ENCODE measurements at places on chromosomes 4 and X.

DNA sequence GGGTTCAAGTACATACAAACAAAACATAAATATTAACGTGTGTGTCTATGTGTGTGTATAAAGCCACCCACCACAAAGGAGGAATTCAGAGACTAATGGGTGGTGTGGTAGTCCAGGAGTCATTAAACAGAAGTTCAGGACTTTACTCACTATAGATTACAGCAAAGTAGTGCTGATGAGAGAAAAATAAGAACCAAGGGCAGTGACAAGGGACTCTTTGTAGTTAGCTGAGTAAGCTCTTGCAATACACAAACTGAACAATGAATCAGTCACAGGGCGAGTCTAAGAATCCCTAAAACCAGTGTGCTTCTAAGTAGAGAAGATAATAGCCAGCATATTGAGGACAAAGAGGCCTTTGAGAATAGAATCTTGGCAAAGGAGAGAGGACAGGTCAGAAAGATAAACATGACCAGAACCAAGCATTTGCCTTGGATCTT lies 232.4 kb downstream of the PPP3CA start:
- DNase-seq = no peak

- no peak for DNase-seq
Observed at GRCh38 chrX:15434205-15434604, 50.0 kb upstream of the VEGFD start.

DNA sequence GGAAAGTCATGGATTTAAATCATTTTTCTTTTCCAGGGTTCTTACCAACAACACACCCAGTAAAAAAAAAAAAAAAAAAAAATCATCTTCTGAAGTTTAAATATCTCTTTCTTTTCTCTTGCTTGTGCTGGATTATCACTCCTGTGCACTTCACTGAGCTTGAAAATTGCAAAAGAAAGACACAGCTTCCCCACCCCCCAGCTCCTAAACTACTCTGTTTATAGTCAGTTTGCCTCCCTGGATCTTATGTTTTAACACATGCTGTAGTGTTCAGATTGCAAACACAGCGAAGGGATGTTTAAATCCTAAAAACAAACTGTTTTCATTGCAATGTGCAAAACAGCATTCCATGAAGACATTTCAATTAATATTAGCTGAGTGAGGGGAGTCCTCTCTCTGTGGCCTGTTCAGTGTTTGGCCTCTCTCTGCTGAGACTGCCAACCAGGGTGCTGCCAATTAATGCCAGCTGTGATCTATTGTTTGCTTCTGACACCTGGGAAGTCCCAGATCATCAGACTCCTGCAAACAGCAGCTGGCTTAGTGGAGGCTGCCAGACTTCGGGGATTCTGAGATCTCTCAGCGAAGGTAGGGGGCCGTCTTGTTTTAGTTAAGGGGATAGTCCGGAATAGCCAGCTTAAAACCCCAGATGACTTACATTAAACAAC lies 171.1 kb upstream of the PITX2 start:
- no peak for DNase-seq

DNA sequence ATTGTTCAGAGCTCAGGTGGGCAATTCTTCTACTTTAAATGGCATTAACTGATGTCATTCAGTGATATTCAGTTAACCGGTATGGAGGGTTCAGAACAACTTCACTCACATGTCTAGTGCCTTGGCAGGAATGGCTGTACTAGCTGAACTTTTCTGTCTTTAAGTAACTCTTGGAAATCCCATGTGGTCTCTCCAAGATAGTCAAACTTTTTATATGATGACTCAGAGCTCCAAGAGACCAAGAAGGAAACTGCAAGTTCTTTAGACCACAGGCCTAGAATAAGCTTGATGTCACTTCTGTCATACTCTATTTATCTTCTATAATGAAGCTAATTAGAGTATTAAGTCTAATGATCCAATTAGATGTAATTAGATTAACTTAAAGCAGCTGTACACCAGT lies 24.9 kb downstream of the LHFPL1 start:
- no peak for DNase-seq

- no peak for DNase-seq
Observed at GRCh38 chr4:139389102-139389501, 64.8 kb upstream of the RAB33B start.

DNA sequence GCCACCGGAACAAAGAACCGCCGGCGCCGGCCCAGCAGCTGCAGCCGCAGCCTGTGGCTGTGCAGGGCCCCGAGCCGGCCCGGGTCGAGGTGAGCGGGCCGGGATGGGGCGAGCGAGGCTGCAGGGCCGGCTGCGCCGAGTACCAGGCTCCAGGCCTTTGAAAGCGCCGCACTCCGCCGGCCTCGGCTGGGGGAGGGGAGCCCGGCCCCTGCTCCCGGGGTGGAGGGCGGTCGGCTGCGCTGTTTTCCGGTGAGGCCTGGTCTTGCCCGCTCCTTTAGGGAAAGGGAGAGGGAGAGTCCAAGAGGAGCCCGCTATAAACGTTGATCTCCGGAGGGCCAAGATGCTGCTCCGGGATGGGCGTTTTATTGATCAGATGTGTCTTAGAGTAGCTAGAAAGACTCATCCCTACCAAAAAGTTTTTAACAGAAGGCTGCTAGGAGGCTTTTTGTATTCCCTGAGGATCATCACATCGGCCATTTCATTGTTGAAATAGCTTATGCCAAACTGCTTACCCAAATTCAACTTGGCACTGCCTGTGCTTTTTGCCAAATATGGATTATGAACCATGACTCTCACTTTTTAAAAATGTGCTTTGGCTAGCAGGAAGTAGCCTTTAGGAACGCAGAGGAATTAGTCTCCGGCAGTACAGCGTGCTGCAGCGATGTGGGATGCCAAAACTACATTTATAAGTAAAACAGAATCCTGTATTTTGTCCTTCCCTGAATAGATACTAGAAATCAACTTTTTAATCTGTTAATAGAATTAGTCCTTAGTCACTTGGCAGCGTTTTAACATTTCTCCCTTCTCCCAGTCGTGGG lies 760 bp downstream of the TMEM165 start:
- DNase-seq = peak; percentile 9

- DNase-seq = no peak
Observed at GRCh38 chrX:125895518-125895917, 270.6 kb downstream of the DCAF12L2 start.

DNA sequence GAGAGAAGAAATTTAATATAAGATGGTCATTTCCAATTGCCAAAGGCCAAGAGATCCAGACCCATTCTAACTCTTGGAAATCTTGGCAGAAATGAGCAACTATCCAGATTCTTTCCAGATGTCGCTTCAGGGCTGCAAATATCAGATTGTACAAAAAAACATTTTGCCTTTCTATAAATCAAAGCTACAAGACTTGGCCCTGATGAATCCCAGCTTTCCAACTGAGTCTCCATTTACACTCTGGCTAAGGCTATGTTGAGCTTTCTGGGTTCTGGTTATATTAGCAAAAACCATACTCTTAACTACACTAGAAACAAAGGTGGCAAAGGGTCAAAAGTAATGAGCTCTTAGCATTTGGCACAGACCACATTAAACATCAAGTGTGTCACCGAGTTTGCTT lies 345.8 kb downstream of the OPHN1 start:
- DNase-seq = no peak

- no peak for DNase-seq
Observed at GRCh38 chr4:25865586-25865985, 2.8 kb upstream of the SEL1L3 start.

DNA sequence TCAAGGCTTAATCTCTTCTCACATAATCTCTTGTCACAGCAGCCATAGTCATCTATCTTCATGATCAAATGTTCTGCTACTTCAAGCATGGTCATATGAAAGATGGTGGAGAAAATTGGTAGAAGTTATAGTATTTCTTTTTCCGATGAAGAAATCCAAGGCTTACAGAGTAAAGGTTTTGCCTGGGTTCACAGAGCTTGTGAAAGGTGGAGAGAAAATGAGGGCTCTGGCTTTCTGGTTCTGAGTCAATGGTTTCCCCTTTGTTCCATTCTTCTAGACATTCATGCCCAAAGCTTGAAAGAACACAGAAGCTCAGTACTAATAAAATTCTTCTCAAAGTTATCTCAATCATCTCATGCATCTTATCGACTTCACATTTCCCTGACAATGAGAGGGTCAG lies 36.1 kb downstream of the CLNK start:
- DNase-seq = no peak

GRCh38 chrX:147476008-147476407 lies 435.7 kb upstream of the FMR1 start:
- DNase-seq = no peak

DNA sequence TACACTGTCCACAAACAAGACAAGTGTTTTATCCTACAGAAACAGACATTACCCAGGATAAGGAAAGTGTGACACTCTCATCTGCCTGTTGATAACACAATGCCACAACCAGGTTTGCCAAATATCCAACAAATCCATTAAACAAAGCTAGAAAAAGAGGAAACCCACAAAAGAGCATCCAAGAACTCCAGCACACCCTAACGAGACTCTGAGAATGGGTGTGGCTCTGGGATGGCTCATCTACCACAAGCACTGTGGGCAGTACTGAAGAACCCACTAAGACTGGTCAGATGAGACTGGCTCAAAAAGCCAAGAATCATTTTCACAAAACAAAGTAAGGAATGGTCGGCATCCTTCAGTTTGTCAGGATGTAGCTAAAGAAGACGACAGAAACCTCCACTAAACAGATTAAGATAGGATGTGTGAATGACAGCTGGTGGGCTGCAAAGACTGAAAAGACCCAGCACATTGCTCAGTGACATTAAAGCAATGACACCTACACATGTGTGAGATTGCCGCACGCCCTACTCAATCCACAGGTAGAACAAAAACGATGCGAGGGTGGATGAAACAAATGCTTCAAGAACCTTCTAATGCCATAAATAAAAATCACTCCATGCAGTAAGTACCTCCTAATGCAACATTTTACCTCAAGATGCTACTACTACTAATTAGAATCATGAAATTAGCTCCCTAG lies 14.7 kb downstream of the ATP8A1 start:
- DNase-seq = no peak

DNA sequence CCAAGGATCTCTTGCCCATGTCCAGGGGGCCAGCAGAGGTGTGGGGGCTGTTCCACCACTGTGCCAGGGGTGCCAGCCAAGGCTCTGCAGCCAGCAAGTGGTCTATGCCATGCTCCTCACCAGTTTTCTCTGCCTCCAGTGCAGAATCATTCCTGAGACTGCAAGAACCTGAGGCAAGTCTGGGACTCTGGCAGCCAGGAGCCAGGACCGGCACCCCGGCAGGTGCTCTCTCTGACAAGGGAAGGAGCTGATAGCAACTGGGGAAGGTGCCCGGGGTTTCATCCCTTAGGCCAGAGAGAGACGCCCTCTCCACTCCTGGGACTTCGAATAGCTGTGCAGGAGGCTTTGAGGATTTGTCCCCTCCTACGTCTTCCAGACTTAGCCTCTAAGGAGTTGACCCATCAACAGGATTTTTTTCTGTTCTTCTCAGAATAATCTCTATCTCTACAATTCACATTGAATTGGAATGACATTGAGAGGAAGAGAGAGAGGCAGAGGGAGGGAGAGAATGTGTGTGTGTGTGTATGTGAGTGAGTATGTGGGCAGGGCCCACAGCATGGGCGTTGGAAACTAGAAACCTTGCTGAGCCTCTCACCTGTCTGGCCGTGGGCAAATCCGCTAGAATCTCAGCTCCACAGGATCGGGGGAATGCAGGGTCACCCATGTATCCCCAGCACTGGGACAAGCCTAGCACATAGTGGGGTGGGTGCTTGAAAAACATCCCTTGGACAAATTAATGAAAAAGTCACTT lies 74.5 kb upstream of the AFAP1 start:
- DNase-seq = no peak

DNA sequence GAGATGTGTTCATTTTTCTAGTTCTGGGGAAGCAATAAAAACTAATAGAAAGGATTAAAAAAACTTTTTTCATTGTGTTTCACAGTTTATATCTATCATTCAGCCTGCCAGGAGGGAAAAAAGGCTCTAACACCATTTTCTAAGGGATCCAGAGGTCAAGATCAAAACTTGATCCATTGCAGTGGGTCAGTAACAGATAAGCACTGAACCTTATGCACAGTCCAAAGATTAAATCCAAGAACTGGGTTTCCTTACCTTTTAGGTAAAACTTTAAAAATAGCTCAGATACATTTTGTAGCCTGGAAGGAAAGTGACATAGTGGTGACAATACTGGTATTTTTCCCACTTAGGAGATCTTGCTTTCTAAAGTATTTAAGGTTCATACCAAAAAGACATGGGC lies 12.7 kb downstream of the MTTP start:
- DNase-seq = no peak

DNA sequence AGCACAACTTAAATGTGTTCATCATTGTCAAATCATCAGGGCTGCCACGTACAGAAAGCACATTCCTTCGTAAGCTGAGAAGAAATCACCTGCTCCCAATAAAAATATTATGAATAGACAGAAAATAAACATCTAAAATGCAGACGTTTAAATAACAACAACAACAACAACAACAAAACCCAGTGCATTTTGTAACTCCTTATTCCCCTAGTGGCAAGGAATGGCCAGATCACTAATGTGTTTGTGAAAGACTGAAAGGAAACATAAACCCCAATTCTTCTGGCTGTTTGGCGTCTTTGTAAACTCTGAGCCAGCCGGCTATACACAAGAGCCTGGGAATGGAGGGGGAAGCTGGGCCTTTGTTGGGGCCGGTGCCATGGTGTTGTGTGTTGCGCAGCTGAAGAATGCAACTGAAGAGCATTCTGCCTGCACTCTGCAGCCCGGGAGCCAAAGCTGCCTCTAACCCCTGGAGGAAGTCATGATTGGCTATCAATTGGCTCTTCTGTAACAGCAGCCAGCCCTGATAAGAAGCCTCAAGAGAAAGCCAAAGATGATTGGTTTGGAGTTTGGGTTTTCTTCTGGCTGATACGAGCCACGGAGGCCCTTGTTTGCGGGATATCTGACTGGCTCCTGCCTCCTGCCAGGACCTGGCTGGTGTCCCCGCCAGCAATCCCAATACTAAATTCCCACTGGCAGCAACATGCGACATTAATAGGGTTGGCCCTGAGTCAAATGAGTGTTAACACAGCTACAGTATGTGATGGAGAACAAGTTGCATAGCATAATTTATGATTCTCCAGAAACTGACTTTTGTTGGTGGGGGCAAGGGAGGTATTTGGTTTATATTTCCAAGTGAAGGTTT lies 89.7 kb upstream of the TFDP3 start:
- DNase-seq = no peak

- no peak for DNase-seq
Observed at GRCh38 chr4:152735396-152735859, 44.1 kb downstream of the TIGD4 start.

DNA sequence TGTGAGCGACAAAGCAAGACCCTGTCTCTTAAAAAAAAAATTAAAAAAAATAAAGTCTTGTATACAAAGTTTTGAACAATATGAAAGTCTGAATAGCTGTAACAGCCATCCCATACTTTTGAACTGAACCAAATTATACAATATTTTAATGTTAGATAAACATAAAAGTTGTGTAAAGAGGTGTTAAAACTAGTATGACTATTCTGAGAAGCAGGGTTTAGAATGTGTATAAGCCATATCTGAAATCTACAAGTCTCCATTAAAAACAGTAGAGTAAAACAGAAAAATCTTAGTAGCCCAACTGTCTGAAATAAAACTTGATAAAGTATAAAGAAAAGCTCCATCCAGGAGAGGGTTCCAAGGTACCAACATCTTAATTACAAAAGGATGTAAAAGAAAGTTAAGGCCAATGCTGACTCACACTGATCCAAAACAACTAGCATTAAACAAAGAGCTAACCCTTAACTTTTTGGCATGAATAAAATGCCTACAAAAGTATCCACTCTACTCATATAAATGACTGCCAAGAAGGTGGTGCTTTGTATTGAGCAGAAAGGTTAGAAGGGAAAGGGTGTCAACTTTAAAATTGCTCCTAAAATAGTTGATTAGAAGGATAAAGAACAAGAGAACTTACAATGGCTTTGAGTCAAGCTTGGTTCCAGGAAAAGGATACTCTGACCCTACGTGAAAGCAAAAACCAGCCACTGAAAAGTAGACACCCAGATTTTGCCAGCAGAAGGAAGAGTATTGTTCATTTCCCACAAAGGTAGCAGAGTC lies 18.5 kb downstream of the CNOT6L start:
- no peak for DNase-seq

All from activated T-cell treated with anti-CD3 and anti-CD28 coated beads for 1 hour (primary cell).